Stimulated activated CD4-positive, alpha-beta T cell treated with anti-CD3 and anti-CD28 coated beads, Interleukin-15, amount 100 ng/mL, for 48 hours (primary cell): ENCODE measurements at places on chromosomes 6 and 20.

DNA sequence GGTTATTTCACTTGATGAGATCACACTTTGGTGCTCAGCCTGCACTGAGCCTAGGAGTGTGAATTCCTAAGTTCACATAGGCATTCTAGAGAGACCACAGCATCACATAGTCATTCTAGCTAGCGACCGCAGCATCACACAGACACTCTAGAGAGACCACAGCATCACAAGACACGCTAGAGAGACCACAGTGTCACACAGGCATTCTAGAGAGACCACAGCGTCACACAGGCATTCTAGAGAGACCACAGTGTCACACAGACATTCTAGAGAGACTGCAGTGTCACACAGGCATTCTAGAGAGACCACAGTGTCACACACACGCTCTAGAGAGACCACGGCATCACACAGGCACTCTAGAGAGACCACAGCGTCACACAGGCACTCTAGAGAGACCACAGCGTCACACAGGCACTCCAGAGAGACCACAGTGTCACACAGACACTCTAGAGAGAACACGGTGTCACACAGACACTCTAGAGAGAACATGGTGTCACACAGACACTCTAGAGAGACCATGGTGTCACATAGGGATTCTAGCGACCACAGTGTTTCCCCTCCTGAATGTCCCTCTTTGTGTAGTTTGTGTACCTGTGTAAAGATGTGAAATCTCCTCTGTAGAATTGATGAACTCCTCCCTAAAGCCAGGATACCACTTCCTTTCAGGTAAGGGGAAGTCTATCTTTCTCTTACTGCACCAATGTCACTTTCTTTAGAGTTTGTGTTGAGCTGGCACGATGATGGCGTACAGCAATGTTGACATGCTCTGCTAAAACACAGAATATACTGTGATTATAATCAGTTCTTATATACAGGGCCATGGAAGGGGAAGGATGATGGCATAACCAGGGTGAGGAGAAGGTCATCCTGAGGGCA is 169.4 kb downstream of the ZDHHC14 start:
- DNase-seq, result peak; percentile 14

DNA sequence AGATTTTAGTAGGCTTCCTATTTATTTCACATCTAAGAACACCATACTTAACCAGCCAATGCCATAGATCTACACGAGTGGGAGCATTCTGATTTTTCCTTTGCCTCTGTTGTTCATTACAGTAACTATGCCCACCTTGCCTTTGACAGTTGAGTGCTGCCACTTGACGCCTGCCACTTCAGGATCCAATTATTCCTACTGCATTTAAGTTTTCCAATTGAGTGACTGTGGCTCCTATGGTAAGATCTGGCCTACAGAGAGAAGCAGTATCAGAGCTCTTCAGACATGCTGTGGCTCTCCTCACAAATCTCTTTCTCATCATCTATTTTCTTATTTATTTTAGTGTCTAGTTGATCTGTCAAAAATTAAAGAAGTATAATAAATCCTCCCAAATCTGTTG is 403.0 kb upstream of the SPTLC3 start:
- DNase-seq, result no peak

GRCh38 chr6:75852721-75853120 is 103.7 kb downstream of the MYO6 start:
- DNase-seq, result no peak

- no peak for DNase-seq
These were observed 107.5 kb downstream of the LRFN2 start for GRCh38 chr6:40479706-40480105.

DNA sequence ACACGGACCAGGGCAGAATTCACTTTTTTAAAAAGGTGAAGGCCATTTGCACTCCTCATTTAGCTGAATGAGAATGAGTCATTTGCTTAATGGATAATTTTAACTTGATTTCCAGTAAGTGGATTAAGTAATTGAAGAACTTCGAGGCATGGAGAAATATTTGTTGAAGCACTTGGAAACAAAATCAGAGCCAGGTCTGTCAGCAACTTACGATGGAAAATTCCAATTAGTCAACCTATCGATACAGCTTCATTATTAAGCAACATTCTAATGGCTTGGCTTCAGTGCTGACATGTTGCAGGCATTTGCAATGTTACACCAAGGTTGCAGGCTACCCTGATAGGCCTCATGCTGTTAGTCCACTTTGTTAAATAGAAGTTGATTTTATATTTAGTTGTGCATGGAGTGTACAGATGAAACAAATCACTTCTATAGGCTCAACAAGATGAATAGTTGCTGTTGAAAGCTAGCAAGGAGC is 423.5 kb upstream of the SLC35B3 start:
- DNase-seq, result no peak

GRCh38 chr6:38176797-38177751 is 357.5 kb downstream of the ZFAND3 start:
- DNase-seq, result no peak

- DNase-seq, result no peak
These were observed 55.1 kb upstream of the APCDD1L start for GRCh38 chr20:58570204-58570859.

- no peak for DNase-seq
These were observed 151.5 kb upstream of the CDYL start for GRCh38 chr6:4624726-4625125.

DNA sequence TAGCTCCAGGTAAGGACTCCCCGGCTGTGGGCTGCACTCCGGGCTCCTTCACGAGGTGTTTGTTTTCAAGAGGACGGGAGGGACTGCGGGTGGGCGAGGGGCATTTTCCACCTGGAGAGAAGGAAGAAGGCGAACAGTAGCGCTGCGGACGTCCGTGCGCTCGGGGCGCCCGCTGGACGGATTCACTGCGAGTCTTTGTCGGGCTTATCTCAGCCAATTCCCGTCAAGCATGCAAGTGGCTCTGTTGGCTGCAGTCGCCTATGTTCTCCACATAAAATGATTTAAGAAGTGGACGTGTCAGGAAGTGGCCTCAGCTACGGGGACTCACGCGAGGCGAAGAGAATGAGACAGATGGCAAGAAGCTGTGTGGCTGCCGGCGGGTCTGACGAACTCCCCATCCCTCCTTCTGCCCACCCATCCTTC is 332 bp downstream of the GRIK2 start:
- DNase-seq, result no peak

DNA sequence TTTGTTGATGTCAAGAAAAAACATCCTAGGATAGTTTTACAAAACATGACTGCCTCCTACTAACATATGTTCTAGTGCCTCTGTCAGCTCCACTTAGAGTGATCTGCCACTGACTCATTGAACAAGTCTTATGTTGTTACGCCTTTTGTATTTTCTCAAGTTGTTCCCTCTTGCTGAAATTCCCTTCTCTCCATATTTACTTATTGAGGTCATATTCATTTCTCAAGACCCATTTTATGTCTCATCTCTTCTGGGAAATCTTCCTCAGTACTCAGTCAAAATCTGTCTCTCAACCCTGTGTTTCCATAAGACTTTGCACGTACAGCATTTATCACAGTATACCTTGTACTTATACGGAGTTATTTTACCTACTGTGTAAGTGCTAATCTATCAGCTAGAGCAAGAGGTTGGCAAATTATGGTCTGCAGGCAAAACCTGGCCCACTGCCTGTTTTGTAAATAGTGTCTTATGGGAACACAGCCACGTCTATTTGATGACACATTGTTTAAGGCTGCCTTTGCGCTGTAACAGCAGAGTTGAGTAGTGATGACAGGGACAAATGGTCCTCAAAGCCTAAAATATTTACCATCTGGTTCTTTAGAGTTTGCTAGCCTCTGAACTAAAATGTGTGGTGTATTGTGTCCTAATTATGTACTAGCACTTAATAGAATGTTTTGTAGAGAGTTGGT is 83.4 kb downstream of the ADGRB3 start:
- no peak for DNase-seq

DNA sequence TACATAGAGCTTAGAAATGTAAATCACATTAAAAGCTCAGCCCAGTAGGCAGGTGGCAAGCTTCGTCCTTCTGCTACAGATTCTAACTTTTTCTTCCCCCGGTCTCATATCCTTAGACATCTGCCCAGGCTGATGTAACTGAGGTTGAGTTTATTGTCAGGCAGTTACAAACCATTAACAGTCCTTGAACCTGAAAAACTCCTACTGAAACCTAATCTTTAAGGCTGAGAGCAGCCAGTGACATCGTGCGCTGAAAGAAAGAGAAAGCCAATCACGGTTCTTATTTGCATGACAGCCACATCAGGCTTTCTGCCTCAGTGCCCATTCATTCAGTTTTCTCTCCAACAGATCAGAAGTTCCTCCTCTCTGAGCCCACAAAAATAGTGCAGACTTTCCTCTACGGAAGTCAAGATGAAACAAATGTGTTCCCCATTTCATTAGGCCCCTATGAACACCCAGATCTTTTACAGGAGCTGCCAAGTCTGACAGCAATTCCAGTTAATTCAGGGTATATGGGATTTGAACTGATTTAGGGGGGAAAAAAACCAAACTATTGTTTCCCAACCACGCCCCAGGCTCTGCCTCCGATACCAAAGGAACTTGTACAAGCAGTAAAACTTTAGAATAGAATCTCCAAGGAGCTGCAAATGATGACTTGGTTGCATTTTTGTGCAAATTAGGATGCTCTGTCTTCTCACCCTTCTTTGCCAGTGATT is at the start of gene NHSL1:
NHSL1 (minus strand) TSS at position 192 of the 716 bp plus-strand sequence. CDS start 204 bp downstream, outside the sequence.
- DNase-seq, result no peak
